ENCODE measurements at places on chromosomes 13 and 19.

GRCh38 chr13:44373601-44374347, at the start of gene SERP2:
SERP2 (plus strand) TSS chr13:44373824; CDS start chr13:44374026, 202 bp downstream.
- no peak for DNase-seq

- no peak for DNase-seq
These were observed 38.2 kb upstream of the C1QTNF9 start for GRCh38 chr13:24271231-24271600.

DNA sequence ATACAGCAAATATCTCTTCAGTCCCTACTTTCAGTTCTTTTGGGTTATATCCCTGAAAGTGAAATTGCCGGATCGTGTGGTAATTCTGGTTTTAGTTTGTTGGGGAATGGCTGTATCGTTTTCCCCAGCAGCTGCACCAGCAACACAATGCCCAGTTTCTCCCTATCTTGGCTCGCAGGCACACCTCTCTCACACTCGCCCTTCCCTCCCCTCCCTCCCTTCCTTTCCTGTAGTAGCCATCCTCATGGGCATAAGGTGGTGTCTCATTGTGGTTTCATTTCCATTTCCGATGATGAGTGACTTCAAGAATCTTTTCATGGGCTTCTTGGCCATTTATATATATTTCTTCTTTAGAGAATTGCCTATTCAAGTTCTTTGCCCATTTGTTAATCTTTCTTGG, 8.6 kb upstream of the GPR18 start:
- no peak for DNase-seq

DNA sequence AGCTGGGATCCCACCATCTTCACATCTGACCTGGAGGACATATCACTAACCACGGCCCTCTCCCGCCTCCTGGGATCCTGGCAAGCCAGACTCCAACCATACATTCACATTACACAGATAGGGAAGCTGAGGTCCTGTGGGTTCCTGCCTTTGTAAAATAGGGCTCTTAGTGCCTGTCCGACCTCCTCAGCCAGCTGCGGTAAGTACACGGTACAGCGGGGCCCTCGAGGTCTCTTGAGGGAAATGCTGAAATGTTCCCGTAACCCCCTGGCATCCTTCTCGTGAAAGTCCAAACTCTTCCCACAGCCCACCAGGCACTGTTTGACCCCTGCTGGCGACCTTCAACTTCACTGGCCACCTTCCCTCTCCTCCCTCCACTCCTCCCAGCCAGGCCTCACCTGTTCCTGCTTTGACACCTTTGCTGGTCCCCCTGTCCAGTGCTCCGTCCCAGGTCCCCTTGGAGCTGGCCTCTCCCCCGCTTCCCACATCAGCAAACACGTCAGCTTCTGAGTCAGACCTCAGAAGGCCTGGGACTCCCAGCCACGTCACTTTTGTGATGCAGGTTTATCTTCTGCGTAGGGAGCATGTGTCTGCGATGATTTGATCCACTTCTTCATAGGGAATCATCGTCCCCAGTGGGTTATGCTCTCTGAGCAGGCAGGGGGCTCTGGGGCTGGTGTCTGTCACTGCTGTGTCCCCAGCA, 8.8 kb upstream of the GNG7 start:
- no peak for DNase-seq

DNA sequence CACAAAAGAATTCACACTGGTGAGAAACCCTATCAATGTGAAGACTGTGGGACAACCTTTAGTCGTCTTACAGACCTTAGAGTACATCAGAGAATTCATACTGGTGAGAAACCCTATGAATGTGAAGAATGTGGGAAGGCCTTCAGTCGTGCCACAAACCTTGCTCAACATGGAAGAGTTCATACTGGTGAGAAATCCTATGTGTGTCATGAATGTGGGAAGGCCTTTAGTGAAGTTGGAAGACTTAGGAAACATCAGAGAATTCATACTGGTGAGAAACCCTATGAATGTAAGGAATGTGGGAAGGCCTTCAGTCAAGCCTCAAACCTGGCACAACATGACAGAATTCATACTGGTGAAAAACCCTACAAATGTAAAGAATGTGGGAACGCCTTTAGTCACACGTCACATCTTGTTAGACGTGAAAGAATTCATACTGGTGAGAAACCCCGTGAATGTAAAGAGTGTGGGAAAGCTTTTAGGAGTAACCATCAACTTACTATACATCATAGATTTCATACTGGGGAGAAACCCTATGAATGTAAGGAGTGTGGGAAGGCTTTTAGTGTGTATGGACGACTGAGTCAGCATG, 24.0 kb upstream of the ZNF573 start:
- DNase-seq, result no peak

DNA sequence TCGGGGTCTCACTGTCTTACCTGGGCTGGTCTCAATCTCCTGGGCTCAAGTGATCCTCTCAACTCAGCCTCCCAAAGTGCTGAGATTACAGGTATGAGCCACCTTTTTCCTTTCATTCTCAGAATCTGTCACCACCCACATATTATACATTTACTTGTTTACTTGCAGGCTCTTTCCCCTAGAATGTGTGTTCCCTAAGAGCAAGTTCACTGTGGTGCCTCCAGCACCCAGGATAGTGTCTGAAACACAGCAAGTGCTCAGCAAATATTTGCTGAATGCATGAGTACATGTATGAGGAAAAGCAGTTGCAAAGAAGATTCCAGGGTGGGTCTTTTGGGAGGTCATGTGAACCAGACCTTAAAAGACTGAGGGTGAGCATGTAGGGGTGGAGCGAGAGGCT, 96.8 kb downstream of the RGCC start:
- no peak for DNase-seq

GRCh38 chr13:95564091-95564490, 11.6 kb downstream of the CLDN10 start:
- DNase-seq, result no peak

DNA sequence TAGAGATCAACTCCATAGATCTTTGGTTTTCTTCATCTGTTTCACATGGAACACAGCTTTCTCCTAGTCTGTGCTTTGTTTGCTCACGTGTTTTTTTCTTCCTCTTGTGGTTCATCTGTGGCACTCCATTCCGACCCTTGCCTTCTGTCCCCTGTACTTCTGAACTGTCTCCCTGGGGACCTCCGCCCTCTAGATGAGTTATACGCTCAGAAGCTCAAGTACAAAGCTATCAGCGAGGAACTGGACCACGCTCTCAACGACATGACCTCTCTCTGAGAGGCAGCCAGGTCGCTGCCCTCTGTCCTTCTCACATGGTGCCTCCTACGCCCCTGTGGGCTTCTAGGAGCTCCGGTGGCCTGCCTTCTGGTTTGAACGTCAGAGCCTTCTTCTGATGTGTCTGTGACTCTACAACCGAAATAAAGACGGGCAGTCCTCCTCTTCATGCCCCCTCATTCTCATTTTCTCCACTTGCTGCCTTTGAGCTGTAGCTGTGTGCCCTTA, 16.6 kb upstream of the RAB8A start:
- DNase-seq, result no peak

DNA sequence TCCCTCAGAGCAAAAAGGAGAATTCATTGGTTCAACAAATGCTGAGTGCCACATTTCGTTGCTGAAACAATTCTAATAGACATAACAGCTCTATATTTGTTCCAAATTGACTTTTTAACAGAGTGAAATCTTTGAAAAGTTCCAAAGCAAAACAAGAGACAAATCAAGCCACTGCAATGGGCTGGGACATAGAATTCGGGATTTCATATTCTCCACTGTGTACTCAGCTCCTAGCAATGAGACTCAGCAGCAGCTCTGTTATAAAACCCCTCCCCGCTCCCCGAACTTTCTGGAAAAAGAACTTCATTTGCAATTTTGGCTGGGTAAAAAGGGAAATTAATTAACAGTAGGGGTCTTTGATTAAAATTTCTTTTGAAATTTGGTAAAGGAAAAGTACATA, 11.3 kb downstream of the RFX2 start:
- no peak for DNase-seq

DNA sequence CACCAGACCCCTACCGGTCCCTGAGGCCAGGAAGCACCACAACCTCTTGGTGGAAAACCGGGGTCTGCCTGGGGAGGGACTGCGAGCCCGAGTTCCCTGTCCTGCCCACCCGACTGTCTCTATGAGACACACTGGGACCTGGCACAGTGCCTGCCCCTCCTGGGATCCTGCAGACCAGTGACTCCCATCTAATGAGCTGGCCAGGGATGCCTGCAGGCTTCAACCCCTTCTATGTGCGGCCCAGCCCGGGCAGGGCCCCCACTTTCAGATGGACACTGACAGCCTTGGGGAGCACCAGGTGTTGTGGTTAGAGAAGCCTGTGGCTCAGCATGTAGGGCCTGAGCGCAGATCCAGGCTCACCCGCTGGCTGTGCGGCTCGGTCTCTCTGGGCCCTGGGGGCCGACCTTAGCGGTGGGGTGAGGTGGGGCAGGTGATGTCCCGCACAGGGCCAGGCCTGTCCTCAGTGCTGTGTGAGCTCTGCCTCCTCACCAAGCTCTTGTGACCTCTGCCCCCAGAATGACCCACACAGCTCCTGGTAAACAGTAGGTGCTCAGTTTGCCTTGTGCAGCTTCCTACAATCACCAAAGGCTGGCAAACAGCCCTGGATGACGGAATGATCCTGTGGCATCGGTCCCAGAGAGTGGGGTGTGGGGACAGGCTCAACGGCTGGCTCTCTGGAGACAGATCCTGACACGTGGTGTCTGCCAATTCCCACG, 17.9 kb upstream of the CACTIN start:
- DNase-seq, result no peak

DNA sequence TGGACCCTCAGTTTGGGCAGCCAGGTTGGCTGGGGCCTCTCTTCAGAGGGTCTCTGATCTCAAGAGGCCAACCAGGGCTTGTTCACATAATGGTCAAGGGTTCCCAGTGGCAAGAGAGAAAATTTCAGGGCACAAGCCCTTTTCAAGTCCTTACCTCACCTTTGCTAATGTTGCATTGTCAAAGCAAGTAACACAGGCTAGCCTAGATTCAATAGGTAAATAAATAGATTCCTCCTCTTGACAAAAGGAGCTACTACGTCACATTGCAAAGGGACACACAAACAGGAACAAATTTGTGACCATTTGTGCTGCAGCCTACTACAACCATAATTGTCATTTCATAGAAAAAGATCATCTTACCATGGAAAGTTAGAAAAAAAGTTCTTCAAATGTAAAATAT, 33.9 kb upstream of the FRY start:
- DNase-seq, result no peak

GRCh38 chr19:11479090-11479897, 1.6 kb downstream of the ELAVL3 start:
- peak; percentile 64 for DNase-seq

GRCh38 chr13:46831588-46832194, 34.7 kb upstream of the ESD start:
- DNase-seq, result peak; percentile 2

- DNase-seq, result no peak
These were observed 44.4 kb downstream of the MTUS2 start for GRCh38 chr13:28864544-28864943.

- DNase-seq, result no peak
These were observed 17.7 kb downstream of the NFIX start for GRCh38 chr19:13012690-13013608.

- DNase-seq, result no peak
These were observed 6.3 kb downstream of the TBCB start for GRCh38 chr19:36121486-36122124.

DNA sequence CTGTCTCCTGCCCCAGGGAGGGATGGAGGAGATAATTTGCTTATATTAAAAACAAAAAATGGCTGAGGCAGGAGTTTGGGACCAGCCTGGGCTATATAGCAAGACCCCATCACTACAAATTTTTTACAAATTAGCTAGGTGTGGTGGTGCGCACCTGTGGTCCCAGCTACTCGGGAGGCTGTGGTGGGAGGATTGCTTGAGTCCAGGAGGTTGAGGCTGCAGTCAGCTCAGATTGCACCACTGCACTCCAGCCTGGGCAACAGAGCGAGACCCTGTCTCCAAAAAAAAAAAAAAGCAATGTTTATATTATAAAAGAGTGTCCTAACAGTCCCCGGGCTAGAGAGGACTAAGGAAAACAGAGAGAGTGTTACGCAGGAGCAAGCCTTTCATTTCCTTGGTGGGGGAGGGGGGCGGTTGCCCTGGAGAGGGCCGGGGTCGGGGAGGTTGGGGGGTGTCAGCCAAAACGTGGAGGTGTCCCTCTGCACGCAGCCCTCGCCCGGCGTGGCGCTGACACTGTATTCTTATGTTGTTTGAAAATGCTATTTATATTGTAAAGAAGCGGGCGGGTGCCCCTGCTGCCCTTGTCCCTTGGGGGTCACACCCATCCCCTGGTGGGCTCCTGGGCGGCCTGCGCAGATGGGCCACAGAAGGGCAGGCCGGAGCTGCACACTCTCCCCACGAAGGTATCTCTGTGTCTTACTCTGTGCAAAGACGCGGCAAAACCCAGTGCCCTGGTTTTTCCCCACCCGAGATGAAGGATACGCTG, 184.0 kb downstream of the KDM4B start:
- no peak for DNase-seq

- DNase-seq, result no peak
These were observed 2.7 kb downstream of the PRKACA start for GRCh38 chr19:14114854-14115253.

- no peak for DNase-seq
These were observed 43.8 kb upstream of the GRTP1 start for GRCh38 chr13:113407531-113408393.

All from DMS79 (cell line).